Cardiac fibroblast (primary cell): ENCODE measurements at places on chromosomes 4 and X.
A peak's percentile ranks its signal among the peaks of the same experiment; 100 is the strongest.

GRCh38 chr4:148814030-148814429 is 371.8 kb upstream of the NR3C2 start:
- DNase-seq = no peak

GRCh38 chr4:167117273-167117672 is 117.0 kb downstream of the SPOCK3 start:
- DNase-seq = no peak

GRCh38 chr4:48472794-48473193 is 10.3 kb upstream of the SLC10A4 start:
- DNase-seq = no peak

DNA sequence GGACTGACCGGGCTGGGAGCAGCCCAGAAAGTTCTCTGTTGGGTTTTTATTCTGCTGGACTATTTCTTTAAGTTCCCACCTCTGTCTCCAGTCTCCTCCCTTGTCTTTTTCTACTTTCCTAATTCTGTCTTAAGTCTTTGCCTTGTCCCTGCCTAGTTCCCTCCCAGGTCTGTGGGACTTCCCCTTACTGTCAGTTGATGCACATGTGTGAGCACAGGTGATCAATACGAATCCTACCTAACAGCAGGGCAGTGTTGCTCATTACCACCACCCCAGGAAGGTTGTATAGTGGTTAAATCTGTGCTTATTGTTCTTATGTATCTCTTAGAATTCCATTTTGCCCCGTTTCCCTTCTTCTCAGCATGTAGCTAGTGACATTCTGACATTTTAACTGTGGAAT is 62.1 kb downstream of the GALNTL6 start:
- DNase-seq = no peak

- no peak for DNase-seq
Measured at GRCh38 chr4:94743838-94744237, 13.9 kb upstream of the BMPR1B start.

DNA sequence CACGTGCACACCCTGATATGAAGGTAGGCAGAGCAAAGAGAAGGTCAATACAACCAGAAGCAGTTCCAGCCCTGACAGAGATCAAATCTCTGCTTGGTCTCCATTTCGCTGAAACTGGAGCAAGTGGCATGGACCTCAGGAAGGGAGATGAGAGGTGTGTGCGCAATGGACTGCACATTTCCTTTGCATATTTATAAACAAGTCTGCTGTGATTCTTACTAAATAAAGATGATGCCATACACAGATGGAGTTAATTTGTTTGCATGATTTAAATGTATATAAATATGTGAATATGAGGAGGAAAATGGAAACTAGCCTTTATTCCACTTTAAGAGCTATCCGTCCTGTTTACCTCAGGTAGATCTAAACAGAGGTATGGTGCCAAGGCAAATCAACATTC is 2.1 kb upstream of the SCRG1 start:
- no peak for DNase-seq

DNA sequence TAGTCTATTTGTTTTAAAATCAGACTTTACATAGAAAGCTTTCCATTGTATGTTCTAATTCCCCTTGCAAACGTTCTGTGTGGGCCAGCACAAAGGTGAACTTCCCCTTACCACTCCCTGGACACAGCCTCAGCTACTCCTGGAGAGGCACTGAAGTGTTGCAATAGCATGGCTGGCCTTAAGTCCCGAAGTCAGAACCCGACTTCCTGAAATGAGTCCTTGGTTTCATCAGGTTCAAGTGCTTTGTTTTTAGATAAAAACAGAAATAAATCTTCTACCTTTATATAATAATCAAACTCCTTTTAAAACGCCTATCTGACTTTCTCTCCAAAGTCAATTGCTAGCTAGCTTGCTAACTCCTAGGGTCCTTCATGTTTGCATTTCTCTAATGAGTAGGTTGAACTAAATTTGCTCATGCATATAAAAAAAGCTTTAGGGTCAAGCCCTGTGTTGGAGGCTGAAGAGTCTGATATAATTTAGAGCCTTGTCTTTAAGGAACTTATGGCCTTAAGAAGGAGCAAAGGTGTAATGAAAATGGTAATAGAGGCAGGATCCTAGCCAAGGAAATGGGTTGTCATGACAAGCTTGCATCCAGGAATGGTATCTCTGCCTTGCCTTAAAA is 9.0 kb downstream of the BMP3 start:
- no peak for DNase-seq

- DNase-seq = no peak
Measured at GRCh38 chr4:19473569-19473968, 778.1 kb upstream of the SLIT2 start.

DNA sequence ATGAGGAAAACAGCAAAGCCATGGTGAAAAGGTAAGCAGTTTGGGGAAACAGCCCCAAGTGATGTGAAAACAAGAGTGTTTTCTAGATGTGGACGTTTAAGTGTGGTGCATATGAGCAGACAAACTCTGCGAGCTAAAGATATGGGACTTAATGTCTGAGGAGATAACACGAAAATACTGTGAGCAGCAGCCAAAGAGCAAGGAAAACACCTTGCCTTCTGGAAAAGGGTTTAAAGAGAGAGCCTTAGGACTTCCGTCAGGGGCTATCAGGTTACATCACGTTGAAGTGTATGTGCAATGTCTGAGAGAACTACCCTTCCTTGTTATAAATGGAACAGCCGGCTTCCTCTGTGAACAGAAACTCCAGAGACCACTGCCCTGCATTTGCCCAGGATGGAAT is 54.2 kb downstream of the LEF1 start:
- DNase-seq = no peak

DNA sequence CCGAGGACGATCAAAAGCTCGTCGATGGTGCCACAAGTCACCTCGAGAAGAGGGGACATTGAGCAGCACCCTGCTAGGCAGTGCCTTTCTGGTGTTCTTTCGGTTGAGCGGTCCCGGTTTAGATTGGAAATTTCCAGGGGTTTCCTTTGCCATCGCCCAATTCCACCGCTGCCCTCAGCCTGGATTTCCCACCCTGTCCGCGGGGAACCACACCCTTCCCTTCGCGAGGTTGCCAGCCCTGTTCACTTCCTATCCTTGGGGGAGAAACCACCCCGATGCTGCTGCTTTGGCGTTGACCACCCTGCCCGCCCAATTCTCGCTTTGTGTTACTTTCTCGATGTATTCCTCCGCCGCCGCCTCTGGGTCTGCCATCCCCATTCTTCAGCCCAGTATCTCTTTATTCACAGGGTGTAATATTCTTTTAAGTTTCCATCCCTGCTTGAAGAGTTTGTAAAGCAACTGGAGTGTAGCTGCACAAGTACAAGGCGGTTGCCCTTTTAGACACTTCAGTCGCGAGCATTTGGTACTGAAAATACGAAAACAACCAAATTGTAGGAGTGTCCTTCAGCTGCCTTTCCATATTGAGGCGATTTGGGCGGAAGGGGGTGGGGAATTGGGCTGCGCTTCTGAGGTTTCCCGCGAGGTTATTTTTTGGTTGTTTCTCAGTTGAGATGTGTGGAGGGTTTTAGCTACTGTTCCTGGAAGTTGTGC is 1.1 kb downstream of the OGT start:
- DNase-seq = peak; percentile 64

GRCh38 chr4:58064653-58065052 is 954.5 kb upstream of the IGFBP7 start:
- DNase-seq = no peak

DNA sequence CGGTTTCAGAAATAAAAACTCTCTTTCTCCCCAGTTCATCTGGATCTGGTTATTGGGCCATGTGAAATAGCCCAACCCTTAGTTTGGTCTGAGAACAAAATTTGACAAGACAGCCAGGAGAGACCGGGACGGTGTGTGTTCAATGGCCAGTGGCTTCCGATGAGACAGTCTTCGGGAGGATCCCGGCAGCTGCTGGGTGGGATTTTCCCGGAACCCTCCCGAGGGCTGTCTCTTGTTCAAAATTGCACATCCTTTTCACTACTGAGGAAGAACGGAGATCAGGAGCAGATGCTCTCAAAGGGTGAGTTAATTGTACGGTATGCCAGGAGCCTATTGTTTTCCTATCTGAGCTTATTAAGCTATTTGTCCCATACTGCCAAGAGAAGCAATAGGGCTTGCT is 166.5 kb downstream of the PRR32 start:
- no peak for DNase-seq

GRCh38 chrX:46407753-46408130 is 137.5 kb downstream of the ZNF674 start:
- peak; percentile 10 for DNase-seq

GRCh38 chr4:41573502-41574001 is 35.6 kb downstream of the LIMCH1 start:
- no peak for DNase-seq

DNA sequence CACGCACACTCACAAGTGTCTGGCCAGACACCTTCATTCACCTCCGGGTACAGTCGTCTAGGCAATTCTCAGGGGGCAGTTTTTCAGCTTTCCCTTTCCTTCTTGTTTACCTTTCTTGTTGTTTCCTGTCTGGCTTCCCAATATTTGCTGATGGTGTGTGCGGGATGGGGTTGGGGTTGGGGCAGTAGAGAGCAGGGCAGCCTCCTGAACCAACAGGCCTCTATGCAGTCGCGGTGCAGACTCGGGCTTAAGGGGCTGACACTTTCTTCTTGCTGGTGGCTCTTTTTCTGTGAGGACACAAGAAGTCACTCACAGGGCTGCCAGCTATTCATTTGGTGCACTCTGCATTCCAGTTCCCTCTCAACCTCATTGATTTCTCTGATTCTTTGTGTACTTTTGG is 56.4 kb downstream of the NBDY start:
- no peak for DNase-seq

GRCh38 chrX:42946544-42947194 is 168.7 kb upstream of the PPP1R2C start:
- no peak for DNase-seq

- no peak for DNase-seq
Measured at GRCh38 chrX:31200430-31200829, 128.6 kb upstream of the FTHL17 start.

DNA sequence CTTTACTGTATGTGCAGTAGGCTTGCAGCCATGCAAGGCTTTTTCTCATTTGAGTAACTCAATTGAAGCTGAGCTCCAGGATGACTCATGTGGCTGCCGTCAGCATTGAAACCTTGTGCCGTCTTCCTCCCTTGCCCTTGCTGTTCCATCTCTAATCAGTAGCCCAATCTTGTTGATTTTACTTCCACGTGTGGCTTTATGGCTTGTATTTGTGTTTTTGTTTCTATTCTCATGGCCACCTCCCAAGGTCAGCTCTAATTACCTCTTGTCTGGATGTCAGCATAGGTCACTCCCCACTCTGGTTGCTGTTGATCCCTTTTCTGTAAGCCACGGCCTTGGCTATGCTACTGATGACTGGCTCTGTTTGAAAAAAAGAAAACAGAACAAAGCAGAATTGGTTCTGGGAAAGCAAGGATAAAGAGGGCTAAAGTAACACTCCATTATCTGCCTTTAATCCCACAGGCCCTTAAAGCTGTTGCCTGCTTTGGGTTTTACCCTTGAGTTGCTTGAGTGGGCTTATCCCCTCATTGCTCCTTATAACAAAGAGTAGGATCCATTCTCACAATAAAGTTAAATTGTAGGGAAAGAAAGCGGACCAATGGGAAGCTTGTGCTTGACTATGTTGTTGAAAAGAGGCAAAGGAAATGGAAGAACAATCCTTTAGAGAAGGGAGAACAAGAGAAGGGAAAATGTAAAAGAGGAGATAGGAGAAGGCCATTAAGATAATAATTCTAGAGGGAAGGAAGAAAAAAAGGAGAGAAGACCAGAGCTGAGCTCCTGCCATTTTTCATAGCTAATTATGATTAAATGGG is 173.9 kb upstream of the PGRMC2 start:
- DNase-seq = peak; percentile 89

DNA sequence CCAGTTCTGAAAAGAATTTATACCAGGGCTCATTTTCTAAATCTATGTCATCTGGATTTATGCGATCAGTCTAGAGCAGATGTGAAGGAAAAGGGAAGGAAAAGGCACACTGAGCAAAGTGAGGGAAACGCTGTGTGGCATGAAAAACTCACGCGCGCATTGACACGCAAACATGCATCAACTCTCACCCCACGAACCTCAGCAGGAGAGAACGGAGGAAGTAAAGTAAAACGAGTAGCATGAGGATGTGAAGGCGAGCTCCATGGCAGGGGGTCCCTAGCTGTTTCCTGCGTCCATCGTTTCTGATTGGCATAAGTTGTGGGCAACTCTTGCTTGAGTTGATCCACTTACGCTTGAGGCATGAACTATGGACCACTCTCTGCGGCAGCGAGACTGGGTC is 102.8 kb upstream of the PDLIM3 start:
- DNase-seq = no peak

GRCh38 chr4:48247142-48247877 is 22.3 kb downstream of the TEC start:
- peak; percentile 50 for DNase-seq

DNA sequence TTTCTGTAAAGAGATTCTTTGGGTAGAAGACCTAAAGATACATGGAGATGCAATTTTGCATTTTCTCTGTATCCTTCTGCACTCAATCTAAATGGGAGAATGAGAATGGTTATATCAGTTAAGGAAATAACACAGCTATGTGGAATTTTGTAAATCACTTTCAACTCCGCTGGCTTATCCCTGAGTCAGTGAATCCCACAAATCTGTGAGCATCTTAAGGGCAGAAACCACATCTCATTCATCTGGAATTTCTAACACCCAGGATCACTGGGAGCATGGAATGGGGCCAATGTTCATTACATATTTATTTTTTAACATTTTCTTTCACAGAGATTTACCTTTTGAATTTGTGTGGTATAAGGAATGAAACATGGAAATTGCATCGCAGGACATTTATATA is 167.8 kb downstream of the CFAP47 start:
- no peak for DNase-seq

DNA sequence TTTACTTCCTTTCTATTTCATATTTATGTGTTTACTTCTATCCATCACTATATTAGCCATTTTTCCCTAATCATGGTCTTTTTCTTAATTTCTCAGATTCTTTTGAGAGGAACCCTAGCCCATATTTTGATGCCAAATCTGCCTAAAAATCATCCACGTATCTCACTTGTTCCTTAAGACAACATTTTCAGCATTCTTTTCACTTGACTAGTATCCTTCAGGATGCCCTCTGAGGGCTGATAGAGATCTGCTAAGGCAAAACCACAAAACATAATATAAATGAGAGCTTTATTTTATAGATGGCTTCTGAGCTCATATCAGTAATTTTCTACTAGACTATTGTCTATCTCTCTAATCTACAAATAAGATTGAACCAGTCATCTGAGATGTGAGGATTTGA is 341.9 kb downstream of the GPM6A start:
- peak; percentile 50 for DNase-seq

DNA sequence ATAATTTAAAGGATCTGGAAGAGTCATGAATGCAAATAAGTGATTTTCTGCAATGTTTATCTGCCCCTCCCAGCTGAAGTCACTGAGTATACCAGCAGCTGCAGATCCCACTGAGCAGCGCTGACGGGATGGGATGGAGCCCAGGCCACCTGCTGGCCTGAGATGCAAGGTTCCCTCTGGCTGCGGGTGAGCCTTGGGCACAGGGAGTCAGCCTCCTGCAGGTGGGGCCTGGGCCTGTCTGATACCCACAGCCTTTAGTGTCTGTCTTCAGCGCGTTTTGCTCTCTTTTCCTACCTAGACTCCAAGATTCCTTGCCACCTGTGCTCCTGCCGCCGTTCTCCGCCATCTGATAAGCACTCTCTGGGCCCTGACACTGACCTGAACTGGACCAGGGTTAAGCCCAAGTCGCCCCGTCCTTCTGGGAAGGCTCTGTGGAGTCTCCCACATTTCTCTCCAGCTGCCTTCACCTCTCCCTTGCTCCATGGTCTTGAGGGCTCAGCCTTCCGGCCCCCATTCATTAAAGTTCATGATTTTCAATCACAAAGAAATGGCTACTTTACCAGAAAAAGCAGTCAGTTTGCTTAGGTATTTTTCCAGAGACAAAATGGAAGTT is 223.1 kb upstream of the FAT1 start:
- peak; percentile 14 for DNase-seq

- DNase-seq = no peak
Measured at GRCh38 chrX:117568238-117568637, 548.4 kb downstream of the KLHL13 start.
